ENCODE measurements at places on chromosomes 2 and 18.

- DNase-seq, result no peak
Measured at GRCh38 chr2:188238386-188238785, 53.3 kb upstream of the GULP1 start.

DNA sequence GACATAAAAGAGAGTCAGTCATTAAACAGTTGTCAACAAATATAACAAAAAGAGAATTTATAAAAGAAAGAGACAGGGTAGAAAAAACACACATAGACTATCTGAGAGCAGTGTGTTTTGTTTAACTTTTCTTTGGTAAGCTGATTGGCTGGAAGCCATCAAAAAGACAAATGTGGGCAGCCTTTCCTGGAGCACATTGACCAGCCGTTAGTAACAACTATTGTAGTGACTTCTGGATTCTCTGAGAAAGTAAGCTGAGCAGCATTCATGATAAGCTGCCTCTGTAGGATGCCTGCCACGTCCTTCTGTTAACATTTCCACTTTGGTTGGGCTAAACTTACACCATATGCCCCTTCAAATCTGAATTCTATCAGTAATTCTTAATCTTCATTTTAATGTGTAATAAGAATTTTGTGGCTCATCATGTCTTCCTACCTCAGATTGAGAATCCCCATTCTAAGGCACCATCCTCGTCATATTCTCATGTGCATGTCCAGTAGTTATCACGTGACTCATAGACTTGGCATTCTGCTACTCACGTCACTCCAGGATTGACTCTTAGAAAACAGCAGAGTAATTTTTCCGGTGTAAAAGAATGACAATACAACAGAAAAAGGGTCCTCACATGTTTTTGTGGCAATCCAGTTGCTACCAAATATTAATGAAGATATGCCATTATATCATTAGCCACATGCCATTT, 43.4 kb upstream of the DNAJC10 start:
- no peak for DNase-seq

- no peak for DNase-seq
Measured at GRCh38 chr2:2777876-2778275, 446.8 kb upstream of the MYT1L start.

DNA sequence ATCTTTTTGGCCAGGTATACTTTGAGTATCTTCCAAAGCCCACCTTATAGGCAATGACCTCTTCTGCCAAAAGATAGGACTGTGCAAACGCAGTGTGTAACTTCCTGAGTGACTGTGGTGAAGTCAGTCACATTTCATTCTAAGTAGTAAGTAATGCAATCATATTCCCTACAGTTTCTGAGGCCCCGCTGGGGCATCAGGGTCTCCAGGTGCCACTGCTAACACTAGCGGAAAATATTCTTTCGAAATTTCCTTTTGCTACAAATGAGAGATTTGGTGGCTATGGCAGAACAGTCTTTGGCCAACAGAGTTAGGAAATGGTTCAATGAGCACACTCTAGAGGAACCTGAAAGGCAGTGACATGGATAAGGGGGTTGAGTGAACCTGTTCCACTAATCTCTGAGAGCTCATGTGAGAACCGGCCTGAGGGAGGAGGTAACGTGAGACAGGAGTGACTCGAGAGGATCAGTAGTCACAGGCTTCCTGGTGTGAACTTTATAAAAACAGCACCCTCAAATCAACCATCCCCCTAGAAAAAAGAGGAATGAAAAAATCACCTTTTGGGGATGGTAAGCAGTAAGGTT, 102.6 kb upstream of the LPIN2 start:
- no peak for DNase-seq

GRCh38 chr2:66171530-66171929, 263.4 kb upstream of the MEIS1 start:
- no peak for DNase-seq

- no peak for DNase-seq
Measured at GRCh38 chr2:119114266-119114665, 44.3 kb downstream of the C1QL2 start.

- DNase-seq, result no peak
Measured at GRCh38 chr2:61074100-61074499, 8.4 kb downstream of the SANBR start.

DNA sequence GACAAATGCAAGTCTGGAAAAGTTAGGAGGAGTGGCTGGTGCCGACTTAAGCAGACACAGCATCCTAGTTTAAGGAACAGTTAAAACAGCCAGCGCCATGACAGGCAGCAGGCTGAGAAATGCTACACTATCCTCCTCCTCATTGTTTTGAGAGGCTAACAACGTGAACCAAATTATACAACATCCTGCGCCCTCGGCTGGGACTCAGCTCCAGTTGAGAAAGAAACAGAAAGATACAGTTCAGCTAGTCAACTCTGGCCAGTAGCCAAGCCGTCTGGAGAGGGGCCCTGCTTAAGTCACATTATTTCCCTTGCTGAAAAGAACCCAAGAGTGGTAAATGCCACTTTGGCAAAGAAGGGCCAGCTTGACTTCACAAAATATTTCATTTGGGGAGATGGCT, 90.2 kb downstream of the BCL11A start:
- DNase-seq, result no peak
